ENCODE measurements at places on chromosomes 2 and 18.
A peak's percentile ranks its signal among the peaks of the same experiment; 100 is the strongest.

DNA sequence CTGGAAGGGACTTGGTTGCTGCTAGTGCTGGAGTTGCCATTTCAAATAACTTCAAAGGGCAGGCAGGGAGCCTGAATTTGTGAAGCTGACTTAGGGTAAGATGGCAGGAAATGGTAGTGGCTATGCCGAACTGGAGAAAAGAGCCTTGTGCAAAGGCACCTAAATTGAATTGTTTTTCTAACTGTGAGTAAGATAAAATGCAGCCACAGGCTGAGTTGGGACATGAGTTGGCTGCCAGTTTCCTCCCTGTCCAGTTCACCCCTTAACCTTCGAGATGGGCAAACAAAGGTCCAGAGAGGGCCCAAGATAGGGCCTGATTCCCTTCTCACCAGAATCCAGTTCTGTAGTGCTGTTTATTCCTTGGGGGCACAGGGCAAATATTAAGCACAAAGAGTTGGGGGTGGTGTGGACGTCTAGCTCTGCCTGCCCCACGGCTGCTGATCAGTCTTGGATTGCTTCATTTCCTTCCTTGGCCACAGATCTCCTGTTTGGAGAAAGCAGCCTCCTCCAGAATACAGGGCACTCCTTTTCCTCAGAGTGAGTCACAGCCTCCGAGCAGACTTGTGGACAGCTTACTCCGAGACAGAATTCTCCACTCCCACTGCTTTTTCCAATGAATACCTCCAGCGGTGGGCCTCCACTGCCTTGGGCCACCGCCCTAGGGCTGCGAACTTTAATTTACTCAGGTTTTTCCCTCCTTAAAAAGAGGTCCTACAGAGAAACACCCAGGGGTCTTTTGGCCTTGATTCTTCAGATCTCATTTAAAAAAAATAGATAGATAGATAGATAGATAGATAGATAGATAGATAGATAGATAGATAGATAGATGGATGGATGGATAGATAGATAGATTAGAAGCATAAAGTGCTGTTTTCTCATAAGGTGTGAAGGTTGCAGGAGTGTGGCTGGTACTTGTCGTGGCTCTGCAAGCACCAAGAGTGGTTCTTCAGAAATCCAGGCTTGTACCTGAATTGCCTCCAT is 18.4 kb upstream of the SLC20A1 start:
- DNase-seq, result peak; percentile 97

DNA sequence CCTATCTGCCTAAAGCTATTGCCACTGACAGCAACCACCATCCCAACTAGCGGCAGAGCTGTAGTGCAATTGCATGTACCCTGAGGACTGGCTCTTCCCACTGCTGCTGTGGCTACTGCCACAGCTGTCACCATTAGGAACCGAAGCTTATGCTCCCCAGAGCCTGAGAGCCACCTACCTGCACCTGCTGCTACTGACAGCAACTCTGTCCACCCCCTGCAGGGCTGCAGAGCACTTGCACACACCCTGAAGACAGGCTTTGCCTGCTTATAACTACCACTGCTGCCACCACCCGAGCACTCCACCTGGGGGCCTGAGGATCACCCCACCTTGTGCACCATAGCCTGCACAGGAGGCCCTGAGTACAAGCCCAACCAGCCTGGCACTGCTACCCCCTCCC is 217.6 kb upstream of the FOSL2 start:
- no peak for DNase-seq

DNA sequence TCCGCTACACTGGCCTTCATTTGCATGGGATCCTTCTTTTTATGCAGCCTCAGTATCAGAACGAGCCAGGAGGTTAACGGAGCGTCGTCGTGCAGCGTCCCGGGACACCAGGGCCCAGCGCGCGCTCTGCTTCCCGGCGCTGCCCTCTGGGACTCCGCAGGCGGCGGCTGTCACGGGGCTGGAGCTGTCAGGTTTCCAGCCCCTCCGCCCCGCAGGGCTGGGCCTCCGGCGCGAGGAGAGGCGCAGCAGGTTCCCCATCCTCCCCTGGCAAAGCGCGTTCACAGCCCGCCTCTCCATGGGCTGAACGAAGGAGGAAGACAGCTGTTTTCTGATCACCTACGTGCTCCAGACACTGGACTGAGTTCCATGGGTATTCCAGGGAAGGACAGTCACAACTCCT is 12.5 kb upstream of the PAX8 start:
- no peak for DNase-seq

DNA sequence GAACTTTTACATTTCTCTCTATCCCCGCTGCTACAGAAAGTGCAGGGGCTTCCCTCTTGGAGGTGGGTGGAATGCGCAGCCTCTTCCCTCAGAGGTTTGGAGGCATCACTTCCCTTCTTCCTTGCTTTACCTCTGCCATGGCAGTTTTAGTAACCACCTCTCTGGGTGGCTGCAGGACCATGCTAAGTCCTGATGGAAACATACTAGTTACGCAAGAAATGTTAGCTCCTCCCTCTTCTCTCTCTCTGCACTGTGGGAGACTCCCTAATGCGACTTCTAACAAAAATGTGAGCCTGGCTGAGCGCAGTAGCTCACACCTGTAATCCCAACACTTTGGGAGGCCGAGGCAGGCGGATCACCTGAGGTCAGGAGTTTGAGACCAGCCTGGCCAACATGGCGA is 116.8 kb upstream of the RAB6C start:
- no peak for DNase-seq

- DNase-seq, result peak; percentile 87
Observed at GRCh38 chr2:236782938-236783337, 213.3 kb downstream of the ACKR3 start.

DNA sequence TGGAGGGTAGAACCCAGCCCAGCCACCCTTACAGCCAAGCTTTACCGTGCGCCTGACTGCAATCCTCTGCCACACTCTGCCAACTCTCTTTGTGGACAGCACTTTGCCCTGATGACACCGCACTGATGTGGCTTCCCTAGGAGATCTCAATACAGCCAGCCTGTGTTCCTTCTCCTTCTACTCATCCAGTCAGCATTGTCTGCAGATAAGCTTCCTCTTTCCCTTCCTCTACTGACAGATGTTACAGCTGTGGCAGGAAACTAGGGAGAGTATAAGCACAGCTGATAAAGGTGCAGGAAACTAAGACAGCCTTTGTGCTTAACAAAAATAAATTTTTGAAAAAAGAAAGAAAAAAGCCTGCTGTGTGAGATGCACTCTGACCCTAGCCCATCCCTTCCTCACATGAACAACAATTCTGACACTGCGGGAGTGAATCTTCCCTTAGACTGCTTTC is 25.0 kb downstream of the CEP68 start:
- DNase-seq, result no peak

DNA sequence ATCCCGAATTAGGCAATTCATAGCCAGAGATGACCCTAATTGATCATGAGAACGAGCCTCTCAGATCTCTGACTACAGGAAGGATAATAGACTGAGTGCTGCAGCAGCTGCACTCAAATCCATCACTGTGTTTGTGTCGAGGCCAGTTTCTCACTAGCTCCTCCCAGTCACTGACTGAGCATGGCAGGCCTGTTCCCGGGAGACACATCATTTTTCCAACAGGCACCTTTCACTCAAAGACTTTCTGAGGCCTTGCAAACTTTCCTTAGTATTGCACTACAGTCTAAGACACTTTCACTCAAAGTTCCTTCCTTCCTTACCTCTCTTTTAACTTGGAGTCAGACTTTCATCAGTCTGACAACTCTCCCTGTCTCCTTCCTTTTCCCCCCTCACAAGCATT is 13.7 kb downstream of the SOS1 start:
- DNase-seq, result peak; percentile 39

GRCh38 chr2:46445556-46445955 is 33.8 kb upstream of the TMEM247 start:
- DNase-seq, result no peak

DNA sequence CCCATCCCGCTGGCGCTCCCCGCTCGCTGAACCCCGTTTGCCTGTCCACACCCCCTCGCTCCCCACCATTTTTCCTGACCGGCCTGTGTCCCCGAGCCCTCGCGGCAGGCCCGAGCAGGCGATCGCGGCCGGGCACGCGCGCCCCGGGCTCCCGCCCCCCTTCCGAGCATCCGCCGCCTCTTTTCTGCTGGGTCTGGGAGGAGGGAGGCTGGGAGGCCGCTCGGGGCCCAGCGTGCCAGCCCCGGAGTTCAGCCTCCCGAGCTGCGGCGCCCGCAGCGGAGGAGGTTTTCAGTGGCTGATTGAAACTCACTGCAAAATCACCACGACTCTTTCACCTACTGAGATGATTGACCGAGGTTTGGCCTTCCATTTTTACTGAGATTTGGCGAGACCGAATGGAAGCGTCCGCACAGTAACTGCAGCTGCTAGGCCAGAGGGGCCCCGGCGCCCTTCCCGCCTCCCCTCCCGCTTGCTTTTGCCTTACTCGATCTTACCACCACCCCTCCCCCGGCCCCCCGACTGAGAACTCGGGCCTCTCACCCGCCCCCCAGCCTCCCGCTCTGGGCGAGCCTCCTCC is 4.8 kb downstream of the SOX11 start:
- no peak for DNase-seq

DNA sequence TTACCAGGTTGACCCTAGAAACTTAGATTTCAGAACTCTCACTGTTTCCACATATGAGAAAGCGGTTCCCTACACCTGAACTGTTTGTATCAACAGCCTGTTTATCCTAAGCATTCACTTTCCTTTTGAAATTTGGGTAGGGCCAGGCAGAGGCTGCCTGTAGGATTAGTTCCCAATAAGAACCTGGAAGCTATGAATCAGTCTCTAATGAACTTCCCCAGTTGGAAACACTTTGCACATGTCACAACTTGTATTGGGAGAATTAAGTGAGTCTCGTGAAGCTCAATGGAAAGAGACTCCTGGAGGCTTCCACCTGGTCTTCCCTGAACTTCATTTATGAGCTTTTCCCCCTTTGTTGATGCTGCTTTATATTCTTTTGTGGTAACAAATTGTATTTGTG is 486.6 kb upstream of the HS6ST1 start:
- no peak for DNase-seq

- DNase-seq, result peak; percentile 83
Observed at GRCh38 chr18:10660179-10660884, 134.5 kb downstream of the NAPG start.

GRCh38 chr18:72171596-72171995 is 372.5 kb downstream of the CBLN2 start:
- DNase-seq, result no peak

DNA sequence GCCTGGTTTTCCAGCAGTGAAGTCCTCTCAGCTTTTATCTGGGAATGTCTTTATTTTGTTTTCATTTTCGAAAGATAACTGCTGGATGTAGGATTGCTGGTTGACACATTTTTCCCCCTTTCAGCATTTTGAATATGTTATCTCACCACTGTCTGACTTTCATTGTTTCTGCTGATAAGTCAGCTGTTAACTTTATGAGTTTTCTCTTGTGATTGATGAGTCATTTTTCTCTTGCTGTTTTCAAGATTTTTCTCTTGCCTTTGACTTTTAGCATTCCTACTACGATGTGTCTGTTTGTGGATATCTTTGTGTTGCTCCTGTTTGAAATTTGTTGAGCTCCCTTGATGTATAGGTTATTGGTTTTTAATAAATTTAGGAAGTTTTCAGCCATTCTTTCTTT is 85.5 kb downstream of the AGPS start:
- DNase-seq, result no peak

- no peak for DNase-seq
Observed at GRCh38 chr2:216845426-216845825, 14.4 kb downstream of the TNP1 start.

GRCh38 chr2:216698895-216699294 is 3.5 kb upstream of the IGFBP5 start:
- peak; percentile 71 for DNase-seq

DNA sequence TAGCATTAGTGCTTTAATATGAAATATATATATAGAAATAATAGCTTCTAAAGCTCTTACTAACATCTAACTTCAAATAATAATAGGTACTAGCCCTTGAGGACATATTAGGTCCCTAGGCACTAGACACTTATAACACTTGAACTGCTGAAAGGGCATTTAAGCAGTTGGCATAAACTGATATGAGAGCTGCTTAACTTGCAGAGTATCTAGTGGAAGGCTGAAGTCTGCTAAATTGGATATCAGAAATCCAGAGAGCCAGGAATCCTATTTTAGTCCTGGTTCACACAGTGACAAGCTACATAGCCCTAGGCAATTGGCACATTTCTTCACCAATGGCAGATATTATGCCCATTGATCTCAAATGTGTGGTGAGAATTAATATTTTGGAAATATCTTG is 326.9 kb upstream of the UBE2E3 start:
- no peak for DNase-seq

DNA sequence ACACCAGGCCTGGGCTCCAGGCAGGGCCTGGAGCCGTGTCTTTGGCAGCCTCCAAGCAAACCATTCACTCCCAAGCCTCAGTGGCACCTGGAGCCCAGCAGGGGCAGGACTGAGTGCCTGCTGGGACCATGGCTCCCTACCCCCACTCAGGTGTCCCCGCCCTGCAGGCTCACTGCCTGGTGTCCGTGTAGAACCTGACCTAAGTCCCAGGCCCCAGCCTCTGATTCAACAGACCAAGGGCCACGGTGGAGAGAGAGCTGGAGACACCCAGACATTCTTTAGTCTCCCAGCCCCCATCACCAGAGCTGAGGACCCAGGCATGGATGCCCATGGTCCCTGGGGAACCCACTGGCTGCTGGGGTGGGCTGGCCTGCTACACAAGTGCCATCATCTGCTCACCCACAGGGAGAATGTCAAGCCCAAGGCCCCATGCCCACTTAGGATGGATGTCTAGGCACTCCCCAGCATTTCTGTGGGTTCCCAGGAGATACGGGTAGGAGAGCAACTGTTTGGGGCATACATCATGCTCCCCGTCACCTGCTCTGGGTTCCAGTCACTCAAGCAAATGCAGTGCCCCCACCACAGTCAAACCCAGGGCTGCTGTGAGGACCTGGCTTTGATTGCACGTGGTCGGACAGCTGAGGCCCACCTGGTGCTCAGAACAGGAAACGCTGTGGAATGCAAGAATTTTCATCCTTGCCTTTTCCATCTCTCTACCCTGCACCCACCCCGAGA is 42.9 kb upstream of the ATG16L1 start:
- no peak for DNase-seq

- peak; percentile 90 for DNase-seq
Observed at GRCh38 chr2:108268001-108268400, 20.7 kb upstream of the SULT1C2 start.

GRCh38 chr2:101808006-101808562 is 110.6 kb downstream of the MAP4K4 start:
- DNase-seq, result no peak

DNA sequence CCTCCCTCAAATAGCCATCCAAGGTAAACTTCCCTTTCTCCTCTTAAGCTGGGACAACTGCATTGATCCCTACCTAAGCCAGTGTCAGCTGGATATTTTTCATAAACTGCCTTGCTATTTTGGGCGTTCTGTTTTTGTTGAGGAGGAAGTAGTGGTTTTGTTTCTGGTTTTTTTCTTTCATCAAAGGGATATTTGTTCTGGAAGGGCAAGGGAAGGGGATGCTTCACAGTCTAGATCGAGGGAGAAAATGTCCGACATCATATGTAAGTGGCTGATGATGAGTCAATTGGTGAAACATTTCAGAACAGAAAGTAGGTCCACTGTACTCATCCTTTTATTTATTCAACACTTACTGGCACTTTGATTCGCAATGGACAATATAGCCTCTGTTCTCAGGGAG is 31.0 kb downstream of the TANC1 start:
- peak; percentile 67 for DNase-seq
